ENCODE measurements at places on chromosomes 7 and 10. TPM values are rescaled to one million over a fixed set of nuclear protein-coding genes. Genes with fewer than 3 reads are reported as not detected.
A peak's percentile ranks its signal among the peaks of the same experiment; 100 is the strongest.

GRCh38 chr10:122570920-122571319 is 10.4 kb downstream of the DMBT1 start:
- DNase-seq: no peak

DNA sequence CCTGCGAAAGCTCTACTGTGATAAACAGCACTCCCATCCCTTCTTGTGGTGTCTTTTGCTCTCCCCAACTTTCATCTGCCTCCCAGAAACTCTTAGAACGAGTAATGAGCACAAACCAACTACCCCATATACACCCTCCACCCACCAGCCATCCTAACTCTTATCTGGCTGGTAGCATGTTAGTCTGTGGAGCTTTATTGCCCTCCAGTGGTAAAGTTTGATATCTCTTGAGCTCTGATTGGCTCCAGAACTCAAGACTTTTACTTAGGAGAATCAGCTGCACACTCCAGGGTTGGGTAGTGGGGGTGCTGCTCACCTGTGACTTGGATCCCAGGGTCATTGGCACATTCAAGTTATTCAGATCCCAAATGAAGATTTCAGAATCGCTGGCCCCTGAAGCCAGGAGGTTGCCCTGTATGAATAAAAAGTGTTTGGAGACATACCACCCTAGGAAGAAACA is 10.9 kb downstream of the SEC31B start:
- DNase-seq: peak; percentile 57

DNA sequence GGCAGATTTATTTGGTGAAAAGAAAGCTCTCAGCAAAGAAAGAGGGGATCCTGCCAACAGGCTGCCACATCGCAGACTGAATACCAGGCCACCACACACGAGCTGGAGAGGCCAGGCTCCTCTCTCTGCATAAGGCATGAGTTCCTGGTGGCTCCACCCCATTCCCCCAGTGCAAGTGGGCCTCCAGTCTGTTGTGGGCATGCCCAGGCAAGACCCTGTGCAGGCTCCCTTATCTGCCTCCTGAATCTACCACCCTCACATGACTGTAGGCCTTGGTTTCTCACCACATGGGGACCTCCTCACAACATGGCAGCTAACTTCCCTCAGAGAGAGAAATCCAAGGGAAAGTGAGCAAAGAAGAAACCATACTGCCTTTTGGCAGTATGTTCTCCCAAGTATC is 26.7 kb upstream of the CUL1 start:
- DNase-seq: no peak

DNA sequence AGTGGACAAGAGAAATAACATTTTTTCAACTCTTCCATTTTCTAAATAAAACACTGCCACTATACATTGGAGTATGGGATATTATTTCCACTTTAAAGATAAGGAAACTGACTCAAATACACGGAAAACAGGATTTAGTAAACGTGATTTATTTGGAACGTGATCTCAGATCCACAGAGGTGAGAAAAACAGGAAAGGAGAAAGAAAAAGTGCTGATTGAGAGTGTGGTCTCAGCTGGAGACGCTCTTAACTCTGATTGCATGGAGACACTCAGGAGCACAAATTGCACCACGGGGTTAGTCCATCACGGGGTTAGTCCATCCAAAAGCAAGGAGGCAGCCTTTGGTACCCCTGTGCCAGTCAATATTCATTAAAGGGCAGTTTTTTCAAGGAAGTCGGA is 142.5 kb downstream of the GNAT3 start:
- DNase-seq: no peak

GRCh38 chr7:26668821-26669220 is 195.6 kb downstream of the SKAP2 start:
- DNase-seq: no peak

GRCh38 chr10:67618116-67618515 is 77.9 kb downstream of the CTNNA3 start:
- DNase-seq: peak; percentile 53

DNA sequence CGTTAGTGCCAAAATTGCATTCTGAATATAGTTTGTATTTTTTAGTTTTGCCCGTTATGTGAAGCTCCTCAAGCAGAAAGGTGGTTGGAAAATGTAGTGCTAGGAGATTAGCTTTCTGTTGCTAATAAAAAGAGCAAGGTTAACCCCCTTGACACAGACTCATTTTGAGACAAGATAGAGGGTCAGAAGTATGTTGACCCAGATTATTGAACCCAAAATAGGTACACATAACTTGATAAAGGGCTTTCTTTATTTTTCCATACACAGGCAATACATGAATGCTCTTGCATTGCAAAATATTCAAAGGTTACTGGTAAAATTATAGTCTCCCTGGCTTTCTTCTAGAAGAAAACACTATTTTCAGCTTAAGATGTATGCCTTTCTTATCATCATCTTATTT is 10.0 kb upstream of the PON2 start:
- DNase-seq: no peak

Gene SMURF1
- 11.4 TPM for total RNA-seq
